HCT116 (cell line): ENCODE measurements at places on chromosomes 11 and 22.

DNA sequence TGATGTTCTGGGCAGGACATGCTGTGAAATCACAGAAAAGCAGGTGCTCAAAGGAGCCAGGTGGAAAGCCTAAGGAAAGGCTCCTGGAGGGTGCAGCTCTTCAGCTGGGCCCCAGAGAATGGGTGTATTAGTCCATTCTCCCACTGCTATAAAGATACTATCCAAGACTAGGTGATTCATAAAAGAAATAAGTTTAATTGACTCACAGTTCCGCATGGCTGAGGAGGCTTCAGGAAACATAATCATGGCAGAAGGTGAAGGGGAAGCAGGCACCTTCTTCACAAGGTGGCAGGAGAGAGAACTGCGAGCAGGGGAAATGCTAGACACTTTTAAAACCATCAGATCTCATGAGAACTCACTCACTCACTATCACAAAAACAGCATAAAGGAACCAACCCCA is 43.1 kb upstream of the DEUP1 start:
- DNase-seq: no peak

DNA sequence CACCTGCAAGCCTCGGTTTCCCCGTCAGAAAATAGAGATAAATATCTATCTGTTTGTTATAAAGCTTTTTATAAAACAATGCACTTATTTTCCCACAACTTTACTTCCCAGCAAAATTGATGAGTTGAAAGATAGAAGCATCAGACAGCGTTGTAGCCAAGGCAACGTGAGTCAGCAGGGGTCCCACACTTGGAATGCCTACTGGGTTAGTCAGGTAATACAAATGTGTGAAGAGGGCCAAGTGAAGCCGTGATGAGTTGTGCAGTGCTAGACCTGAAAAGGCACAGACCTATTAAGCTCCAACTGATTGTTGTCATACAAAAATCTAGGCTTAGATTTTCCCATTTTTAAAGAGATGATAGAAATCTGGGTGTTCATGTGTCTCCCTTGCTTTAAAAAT is 118.7 kb downstream of the PGR start:
- DNase-seq: no peak

DNA sequence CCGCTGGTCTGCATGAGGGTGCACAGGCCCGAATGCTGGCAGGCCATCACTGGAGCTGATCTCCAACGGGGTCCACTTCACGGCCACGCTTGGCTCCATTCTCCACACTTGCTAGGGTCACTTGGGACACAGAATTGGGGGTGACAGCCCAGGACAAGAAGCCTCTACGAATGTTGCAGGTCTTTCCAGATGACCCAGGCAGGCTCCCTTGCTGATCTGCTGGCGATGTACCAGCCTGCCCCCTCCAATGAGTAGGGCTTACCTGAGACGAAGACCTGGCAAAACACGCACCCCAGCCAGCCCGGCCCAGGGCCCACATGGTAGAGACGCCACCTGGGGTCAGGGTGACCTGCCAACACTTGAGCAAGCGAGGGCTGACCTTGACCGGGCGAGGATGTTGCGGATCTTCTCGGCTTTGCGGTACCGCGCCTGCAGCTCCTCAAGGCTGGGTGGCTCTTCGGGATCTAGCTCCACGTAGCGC is 44.9 kb downstream of the C11orf58 start:
- no peak for DNase-seq

DNA sequence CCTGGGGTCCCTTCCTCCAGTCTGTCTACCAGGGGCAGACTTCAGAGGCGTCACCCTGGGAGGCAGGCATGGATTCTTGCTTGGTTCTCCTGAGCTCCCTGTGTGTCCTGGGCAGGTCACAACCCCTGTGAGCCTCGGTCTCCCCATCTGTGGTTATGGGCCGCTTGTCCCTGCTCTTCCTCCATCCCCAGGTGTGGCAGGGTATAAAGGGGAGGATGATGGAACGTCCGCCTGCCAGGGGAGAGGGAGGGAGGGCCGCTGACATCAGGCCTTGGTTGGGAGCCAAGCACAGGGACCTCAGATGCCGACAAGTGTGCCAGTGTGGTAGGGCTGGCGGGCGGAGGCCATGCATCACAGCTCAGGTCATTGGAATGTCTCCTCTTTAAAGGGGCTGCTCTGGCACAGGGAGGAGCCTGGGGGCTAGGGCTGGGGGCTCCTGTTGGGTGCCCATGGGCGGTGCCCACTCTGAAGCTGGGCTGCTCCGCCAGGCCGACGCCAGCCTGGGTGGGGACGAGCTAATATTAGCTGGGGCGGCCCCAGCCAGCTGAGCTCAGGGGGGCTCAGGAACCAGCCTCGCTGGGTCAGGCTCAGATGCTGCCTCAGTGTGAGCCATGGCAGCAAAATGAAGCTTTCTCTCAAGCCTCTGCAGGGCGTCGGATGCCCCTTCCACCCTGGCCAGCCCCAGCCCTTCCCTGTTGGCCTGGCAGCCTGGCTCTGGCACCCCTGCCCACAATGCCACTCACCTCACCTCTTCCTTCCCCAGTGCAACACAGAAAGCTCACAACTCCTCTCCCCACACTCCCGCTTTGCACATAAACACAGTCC is 12.8 kb downstream of the KCNC1 start:
- DNase-seq: no peak

DNA sequence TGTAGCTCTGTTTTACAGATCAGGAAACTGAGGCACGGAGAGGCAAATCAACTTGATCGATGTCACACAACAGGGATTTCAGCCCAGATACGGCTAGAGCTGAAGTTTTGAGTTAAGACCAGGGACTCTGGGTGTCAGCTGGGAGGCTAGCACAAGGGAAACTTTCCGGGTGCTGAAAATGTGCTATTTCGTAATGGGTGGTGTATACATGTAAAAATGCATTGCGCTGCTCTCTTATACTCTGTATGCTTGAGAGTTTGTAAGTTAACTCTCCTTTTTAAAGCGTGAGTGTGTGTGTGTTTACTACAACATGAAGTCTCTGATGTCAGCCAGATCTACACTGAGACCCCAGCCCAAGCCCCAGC is 227.6 kb downstream of the MN1 start:
- DNase-seq: no peak
